ENCODE measurements at places on chromosomes 2 and 18.
A peak's percentile ranks its signal among the peaks of the same experiment; 100 is the strongest.

GRCh38 chr2:168480825-168481585 is 24.9 kb downstream of the CERS6 start:
- DNase-seq = no peak

GRCh38 chr2:239979243-239980023 is 45.7 kb downstream of the NDUFA10 start:
- no peak for DNase-seq

- DNase-seq = no peak
These were observed 166.2 kb downstream of the CTIF start for GRCh38 chr18:48705043-48705442.

DNA sequence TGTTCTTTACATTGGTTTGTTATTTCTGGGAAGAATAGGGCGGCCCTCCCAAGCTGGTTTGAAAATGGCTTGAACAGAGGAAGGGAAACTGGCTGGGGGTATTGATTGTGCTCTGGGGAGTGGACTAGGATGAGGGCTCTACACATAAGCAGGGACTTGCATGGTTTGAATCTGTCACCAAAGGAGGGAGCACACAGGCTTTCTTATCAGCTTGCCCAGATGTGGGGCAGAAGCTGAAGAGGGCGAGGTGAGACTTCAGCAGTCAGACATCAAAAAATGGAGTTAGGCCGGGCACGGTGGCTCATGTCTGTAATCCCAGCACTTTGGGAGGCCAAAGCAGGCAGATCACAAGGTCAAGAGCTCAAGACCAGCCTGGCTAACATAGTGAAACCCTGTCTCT is 7.2 kb upstream of the RAB12 start:
- no peak for DNase-seq

DNA sequence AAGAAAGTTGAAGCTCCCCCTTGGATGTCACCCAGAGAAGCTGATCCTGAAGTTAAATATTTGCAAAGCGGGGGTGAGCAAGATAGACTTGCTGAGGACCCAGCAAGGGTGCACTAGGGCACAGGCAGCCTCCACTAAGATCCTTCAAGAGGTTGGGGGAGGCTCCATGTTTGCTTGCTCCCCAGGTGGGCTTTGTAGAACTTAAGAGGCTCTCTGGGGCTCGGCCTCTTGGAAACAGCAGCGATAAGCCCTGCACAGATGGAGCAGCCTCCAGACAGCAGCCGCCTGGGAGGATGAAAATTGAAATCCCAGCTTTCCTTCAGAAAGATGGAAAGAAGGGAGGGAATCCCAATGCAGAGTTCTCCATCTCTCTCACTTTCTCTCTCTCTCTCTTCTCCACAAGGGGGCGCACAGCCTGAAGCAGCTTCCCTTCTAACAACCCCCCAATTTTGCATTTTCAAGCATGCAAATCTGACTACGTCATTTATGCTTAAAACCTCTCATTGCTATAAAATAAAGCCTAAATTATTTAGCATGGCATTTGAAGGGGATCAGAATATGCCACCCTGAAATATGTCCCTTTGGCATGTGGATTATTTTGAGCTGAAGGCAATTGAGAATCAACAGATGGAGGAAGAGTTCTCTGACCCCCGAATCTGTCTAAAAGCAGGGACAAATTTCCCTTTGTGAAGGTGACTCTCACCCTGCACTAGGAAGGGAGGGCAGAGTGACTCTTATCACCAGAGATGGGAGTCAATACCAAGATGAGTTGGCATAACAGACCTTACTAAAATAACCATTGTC is 185.7 kb upstream of the KLHL29 start:
- DNase-seq = no peak

GRCh38 chr2:216555274-216555673 is 56.6 kb downstream of the RPL37A start:
- peak; percentile 81 for DNase-seq

DNA sequence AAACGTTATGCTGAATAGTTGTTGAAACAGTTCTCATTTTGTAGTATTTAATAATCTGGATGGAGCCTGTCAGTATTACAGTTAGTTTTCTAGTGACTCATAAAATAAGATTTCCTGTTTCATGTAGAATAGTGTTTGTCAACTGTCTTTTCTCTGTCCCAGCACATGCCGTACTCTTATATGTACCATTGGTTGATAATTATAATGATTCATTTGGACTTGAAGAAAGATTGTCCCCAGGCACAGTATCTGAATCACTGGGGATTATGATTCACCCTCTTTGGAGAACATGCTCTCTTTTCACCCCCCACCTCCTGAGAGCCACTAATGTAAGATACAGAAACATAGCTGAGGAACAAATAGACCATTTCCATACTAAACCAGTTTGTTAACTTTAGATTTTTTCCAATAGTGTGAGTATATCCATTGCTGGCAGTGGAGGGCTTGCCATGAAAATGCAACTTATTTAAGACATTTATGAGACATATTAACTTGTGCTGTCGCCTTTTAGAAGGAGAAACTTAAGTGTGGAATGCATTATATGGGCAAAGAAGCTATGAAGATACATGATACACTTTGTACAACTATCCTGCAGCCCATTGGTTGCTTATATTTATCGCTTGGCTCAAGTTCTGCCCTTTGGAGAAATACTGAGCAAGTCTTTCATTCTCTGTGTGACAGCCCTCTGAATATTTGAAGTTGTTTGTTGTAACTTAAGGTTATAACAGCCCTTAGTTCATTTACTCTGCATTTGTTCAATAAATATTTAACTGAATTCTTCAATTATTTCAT is 12.4 kb downstream of the COPS8 start:
- no peak for DNase-seq

- DNase-seq = no peak
These were observed 14.8 kb downstream of the LRRFIP1 start for GRCh38 chr2:237642038-237642734.

DNA sequence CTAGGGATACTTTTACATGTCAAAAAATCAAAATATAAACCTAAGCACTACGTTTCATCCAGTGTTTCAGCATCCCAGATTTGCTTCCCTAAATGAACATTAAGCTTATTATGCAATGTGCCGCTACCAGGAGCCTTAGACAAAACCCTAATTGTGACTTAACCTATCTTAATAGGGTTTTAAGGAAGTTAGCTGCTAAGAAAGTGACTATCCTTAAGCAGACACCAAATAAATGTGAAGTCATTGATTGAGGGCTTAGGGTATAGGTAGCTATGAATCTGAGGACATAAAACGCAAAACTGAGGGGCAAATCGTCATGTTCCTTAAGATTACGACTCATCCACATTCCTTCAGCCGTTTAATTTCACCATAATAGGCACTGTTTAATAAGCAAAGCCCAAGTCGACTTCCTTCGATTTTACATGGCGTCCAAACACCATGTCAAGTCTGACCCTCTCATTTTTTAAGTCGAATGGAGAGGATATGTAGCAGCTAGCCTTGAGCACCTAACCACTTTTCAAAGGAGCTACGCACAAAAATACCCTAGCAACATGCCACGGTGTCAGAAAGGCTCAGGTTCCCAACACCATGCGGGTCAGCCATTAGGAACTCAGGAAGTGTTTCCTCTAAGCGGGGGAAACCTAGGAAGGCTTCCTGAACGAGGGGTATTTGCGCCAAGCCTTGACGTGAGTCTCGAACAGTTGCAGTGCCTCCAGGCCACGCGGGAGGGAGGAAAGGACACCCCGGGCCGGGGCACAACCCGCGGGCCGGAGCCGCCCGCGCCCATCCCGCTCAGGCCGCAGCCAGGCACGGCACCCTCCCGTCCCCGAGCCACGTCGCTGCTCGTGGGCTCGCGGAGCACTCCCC is 1.0 kb downstream of the HDLBP start:
- no peak for DNase-seq

- DNase-seq = no peak
These were observed 46.2 kb downstream of the COL4A4 start for GRCh38 chr2:227117852-227118251.

- DNase-seq = no peak
These were observed 43.9 kb downstream of the BOLA3 start for GRCh38 chr2:74103763-74104162.

DNA sequence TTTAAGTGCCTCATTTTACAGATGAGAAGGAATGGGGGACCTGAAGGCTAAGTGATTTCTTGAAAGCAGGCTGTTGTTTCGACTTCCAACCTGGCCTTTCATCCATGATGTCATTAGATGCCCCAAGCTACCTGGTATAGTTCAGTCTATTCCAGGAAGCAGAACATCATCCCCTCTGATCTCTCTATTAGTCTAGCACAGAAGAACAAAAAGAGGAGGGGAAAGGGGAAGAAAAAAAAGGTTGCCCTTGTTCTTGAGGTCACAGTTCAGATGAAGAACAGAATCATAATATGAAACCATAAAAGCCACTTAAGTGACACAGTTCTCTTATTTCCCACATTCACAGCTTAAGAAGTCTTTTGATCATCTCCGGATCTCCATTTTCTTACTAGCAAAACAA is 386.2 kb upstream of the HNRNPA3 start:
- DNase-seq = no peak

DNA sequence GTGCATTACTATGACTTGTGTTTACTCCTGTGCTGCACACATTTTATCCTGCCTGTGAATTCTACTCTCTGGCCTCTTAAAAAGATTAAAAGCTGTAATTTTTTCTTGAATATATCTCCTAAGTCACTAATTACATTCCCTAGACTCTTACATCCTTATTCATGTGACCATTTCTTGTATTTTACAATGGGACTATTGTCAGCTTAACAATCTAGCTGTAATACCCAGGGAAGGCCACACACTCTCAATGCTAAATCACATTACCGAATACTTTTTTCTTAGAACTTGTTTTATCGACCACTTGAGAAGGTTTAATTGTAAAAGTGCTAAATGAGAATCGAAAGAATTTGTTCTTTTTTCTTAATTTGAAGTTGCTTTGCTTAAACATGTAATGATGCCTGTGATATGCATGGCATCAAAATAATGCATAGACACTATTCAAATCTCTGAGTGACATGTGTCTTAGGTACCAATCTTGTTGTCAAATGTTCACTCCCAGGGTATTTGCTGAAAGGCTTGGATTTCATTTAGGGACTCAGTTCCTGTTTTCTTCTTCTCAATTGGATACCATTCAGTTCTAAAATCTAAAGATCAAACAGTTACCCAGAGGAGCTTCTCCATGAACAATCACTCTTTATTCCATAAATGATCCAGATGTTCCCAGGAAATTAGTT is 498.5 kb downstream of the DPP10 start:
- no peak for DNase-seq

DNA sequence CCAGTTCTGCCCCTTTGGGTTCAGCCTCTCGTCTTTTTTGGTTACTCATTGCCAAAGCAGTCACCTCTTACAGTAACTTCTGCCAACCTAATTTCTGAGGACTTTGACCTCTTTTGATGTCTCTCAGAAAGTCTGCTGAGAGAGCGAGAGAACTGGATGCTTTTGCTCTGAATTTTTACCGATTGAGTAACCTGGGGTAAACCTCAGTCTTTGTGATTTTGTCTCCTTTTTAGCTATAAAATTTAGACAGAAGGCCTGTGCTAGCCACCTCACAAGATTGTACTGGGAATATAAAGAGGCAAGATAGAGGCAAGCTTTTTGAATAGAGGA is 34.8 kb upstream of the IL1R1 start:
- DNase-seq = no peak

DNA sequence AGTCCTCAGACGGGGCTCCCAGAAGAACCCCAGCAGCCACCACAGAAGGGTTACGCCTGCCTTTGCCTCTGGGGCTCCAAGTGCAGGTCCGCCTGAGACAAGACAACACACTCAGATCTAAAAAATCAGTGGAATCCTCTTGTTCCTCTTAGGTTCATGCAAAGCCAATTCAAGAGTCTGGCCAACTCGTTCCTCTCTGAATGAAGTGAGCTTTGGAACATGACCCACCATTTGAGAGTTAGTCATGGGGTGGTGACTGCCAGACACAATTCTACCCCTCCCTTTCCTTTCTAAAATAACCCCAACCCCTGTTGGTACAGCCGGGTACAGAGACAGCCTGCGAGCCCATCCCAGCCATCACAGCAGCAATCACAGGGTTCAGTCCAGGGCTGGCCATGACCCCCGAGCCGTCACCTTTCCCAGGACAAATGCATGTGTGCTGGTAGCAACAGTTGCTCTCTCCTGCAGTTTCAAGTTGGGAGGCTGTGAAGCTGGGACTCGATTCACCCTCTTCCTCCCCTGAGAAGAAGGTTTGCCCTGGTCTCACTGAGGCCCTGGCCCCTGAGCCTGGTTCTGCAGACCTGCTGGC is 183.1 kb upstream of the SH3BP4 start:
- DNase-seq = no peak

- DNase-seq = no peak
These were observed 66.2 kb downstream of the ACVR2A start for GRCh38 chr2:147910990-147911473.

DNA sequence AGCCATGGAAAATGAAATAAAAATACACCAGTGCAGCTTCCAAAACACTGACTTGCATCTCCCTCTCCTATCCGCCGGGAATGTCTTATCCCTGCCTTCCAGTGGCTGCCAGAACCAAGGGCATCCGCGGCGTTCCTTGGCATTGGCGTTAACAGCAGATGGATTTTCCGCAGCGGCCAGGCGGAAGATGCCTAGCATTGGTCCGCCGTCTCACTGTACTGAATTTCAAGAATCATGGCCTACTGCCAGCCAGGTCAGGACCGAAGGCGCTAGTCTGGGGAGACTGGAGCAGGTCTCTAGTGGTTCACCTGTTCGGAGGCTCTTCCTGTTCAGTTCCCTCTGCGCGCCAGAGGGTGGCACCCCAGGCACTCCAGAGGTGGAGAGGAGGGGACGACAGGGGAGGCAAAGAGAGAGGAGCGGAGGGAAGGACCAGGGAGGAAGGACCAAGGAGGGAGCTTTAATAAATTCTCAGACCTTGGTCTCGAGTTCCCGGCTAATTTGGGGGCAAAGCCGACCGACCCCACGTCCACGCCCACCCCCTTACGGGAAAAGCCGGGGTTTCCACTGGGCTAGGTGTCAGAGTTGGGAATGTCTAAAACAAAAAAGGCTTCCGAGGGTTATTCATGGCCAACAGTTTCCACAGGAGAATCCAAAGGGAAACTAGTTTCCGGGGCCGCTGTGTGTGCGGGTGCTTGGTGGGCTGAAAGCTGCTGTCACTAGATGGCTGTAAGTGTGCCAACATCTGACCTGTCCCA is 3.7 kb upstream of the BCL2L11 start:
- peak; percentile 81 for DNase-seq

DNA sequence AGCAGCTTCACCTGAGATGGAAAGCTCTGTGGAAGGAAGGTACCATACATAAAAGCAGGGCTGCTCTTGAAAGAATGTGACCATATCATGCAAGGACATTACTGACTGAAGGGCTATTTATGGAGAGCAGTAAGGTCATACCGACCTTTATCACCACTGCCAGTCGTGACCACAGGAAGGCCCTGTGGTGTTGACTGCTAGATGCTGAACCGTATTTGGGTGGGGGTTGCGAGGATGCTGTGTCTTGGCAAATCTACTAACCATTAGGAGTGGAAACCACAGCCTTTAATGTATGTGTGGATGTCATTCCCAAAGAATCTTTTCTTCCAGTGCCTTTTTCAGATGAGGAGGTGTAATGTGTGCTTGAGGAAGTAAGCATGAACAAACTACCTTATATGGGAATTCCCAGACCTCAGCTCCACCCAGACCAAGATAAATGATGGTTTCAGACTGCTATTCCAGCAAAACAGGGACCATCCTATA is 60.8 kb downstream of the LIMS1 start:
- DNase-seq = no peak
